ENCODE measurements at places on chromosomes 5 and 9.

DNA sequence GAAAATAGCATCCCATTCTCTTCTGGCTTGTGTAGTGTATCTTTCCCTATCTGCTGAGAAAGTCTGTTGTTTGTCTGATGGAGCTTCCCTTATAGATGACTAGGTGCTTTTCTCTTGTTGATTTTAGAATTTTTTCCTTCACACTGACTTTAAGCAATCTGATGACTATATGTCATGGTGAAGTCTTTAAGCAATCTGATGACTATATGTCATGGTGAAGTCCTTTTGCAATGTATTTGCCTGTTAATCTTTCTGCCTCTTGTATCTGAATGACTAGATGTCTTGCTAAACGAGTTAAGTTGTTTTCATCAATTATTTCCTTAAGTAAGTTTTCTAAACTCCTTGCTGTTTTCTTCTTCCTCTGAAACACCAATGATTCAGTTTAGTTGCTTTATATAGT is 80.5 kb downstream of the RNF130 start:
- DNase-seq: no peak

DNA sequence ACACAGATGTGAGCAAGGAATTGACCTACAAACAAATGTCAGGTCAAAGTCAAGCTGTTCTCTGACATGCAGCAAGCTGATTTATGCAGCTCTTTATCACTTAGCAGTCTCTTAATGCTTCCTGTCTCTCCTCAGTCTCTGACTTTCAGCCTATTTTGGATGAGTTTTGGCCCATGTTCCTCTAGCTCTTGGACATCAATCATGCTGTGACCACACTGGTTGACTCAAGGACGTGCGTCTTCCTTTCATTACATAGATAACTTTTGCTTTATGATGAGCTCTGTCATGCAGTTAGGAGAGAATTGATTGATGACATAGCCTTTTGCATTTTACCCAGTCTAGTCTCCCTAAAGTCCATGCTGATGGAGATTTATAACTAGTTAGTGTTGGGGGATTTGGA is 9.4 kb upstream of the REEP5 start:
- DNase-seq: no peak

DNA sequence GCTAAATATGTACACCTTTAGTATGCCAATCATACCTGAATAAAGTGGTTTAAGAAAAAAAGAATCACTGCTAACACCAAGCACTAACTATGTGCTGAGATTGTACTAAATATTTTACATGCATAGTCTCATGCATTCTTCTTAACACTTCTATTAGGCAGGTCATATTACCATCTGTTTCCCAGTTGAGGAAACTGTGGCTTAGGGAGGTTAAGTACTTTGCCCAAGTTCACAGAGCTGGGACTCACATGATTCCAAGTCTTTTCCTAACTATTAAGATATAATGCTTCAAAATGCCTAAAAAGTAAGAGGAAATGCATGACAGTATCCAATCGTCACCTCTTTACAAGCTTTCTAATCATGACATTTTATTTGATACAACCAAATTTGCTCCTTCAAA is 69.2 kb upstream of the PLPP6 start:
- DNase-seq: no peak

DNA sequence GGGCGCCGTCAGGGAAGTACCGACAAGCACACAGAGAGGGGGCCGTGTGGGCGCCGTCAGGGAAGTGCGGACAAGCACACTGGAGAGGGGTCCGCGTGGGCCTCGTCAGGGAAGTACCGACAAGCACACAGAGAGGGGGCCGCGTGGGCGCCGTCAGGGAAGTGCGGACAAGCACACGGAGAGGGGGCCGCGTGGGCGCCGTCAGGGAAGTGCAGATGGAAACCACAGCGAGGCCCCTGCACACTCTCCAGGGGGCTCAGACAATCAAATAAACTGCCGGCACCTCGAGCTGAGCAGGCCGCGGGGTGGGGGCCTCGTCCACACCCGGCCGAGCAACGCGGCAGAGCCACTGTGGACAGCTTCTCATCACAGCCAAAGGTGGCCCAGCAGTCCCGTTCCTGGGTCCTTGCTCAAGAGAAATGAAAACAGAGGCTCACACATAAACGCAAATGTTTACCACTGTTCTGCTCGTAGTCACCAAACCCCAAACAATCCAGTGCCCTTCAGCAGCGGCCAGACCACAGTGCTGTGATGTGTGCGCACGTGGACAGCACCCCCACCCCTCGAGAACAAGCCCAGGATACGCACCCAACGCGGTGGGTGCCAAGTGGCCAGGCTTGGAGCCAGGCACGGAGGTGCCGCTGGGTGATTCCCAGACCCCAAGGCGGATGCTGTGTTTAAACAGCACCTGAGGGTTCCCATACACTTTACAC is 24.7 kb downstream of the TPPP start:
- DNase-seq: no peak

DNA sequence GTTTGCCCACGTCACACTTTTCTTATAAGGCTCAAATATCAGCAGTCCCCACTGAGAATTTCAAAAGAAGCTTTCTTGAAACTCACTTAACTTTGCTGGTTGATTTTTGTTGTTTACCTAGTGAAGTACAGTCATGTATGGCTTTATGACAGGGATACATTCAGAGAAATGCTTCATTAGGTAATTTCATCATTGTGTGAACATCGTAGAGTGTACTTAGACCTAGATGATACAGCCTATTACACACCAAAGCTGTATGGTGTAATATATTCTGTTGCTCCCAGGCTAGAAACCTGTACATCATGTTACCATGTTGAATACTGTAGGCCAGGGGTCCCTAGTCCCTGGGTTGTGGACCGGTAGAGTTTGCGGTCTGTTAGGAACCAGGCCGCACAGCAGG is 177.0 kb downstream of the ARRDC3 start:
- no peak for DNase-seq

GRCh38 chr5:169706758-169707450 is 69.8 kb downstream of the DOCK2 start:
- DNase-seq: no peak

DNA sequence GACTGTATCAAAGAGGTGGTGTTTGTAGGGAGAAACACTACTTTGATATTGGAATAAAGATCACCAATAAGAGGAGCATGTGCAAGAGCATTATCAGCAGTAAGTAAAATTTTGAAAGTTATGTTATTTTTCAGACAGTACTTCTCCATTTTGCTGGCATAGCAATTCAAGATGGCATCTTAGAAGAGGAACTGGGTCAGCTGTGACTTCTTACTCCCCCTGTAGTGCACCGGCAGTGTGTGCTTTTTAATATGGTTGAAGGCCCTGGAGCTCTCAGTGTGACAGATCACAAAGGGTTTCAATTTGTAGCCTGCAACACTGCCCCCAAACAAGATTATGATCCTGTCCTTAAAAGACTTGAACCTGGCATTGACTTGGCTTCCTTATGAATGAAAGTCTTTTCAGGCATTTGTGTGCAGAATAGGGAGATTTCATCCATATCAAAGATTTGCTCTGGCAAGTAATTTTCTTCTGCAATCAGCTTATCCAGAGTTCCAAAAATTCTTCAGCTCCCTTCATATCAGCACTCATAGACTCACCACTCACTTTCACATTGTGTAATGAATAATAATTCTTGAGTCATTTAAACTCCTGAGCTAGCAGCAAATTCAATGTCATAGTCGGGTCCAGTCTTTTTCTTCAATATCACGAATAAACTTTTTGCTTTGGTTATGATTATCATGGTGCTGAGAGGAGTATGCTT is 105.7 kb upstream of the MAMDC2 start:
- no peak for DNase-seq

GRCh38 chr5:62960781-62961180 is 382.2 kb downstream of the LRRC70 start:
- DNase-seq: no peak

DNA sequence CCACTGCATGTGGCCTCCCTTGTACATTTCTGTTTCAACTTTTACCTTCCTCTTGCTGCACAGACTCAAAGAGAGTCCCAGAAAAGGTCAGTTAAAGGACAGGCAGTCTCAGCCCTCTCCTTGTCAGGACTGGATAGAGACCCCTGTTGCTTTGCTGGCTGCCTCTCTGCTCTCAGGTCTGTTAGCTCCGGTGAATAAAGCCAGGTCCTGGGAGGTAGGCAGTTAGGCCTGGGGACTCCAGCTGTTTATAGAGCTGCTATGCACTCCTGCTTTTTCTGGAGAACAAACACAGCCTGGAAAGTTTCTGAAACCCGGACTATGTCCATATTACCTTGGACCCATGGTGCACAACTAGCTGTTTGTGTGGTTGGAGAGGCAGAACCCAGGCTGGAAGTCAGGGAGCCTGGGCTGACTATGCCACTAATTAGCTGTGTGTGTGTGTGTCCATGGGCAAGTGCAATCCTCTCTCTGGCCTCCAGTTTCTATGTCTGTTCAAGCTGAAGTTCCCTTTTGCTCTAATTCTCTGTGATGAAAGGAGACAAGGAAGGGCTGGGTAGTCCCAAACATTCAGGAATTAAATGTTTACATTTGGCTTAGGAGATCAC is 42.9 kb downstream of the GLRA1 start:
- no peak for DNase-seq

DNA sequence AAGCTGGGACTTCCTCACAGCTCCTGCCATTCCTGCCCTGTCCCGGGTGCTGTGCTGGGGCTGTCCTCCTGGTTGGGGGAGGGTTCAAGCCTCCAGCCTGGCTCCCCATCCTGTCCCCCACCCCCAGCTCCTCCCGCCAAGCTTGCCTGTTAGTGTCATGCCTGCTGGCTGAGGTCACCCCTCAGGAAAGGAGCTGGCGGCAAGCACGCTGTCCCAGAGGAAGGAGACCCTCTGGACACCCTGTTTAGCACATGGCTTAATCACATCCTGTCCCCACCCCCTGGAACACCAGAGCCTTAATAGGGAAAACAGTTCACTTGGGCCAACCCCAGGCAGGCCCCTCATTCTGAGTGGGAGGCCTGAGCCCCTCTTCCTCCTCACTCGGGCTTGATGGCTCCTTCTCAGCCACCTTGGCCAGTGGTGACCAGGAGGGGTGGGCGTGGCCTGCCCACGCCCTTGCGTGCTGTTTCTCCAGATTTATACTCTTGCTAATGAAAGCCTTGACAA is 9.2 kb upstream of the PHYHD1 start:
- no peak for DNase-seq

GRCh38 chr9:17532461-17532860 is 46.4 kb upstream of the SH3GL2 start:
- no peak for DNase-seq

DNA sequence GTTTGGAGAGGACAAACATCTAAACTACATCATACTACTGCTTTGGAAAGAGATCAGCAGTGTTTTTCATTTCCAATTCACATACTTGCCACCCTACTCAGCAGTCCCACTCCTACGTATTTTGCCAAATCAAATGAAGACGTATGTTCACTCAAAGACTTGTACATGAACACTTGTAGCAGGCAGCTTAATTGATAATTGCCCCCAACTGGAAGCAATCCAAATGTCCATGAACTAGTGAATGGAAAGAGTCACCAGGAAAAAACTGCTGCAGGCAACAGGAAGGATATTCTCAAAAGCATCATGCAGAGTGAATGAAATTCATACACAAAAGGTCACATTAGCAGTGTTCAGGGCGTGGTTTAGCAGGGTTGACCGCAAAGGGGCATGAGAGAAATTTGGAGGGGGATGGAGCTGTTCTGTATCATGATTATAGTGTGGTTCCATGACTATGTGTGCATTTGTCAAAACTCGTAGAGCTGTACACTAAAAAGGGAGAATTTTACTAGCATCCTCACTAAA is 38.8 kb downstream of the PAEP start:
- no peak for DNase-seq

GRCh38 chr9:137366891-137367381 is 56.0 kb downstream of the EXD3 start:
- no peak for DNase-seq

DNA sequence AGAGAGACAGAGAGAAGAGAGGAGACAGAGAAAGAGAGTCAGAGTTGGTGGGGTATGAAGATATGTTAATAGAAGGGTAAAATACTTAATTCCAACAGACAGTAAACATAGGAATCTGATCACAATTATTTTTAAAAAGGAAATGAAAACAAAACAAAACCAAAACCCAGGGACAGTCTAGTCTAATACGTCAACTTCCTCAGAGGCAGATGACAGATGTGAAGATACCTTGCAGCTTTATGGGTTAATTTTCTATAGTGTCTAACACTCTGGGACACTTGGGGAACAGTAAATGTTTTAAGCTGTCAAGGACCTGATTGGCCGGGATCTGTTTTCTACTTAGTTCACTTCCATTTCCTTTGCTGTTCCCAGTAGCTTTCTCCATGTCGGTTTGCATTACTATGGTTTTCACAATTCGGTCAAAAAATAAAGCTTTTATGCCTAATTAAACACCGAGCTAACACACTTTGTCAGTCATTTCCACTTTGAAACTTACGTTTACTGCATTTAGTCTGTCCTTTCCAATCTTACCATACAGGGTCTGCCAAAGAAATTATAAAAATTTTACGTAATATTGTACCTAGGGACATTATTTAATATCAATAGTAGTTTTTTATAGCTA is 216.5 kb downstream of the MCTP1 start:
- no peak for DNase-seq

- no peak for DNase-seq
Measured at GRCh38 chr5:5626412-5626811, 203.9 kb downstream of the ICE1 start.

DNA sequence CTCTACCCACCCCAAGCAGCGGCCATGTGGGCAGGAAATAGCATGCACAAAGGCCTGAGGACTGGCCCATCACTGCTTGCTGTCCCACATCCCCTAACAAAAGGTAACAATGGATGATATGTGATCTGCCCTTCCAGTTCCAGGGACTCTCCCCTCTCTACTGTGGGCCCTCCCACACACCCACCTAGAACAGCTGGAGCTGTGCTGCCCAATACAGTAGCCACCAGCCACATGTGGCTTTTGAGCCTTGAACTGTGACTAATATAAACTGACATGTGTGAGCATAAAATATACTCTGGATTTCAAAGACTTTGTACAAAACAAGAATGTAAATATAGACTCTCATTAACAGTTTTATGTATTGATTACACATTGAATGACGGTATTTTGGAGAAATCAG is 78.1 kb downstream of the C5orf15 start:
- no peak for DNase-seq

DNA sequence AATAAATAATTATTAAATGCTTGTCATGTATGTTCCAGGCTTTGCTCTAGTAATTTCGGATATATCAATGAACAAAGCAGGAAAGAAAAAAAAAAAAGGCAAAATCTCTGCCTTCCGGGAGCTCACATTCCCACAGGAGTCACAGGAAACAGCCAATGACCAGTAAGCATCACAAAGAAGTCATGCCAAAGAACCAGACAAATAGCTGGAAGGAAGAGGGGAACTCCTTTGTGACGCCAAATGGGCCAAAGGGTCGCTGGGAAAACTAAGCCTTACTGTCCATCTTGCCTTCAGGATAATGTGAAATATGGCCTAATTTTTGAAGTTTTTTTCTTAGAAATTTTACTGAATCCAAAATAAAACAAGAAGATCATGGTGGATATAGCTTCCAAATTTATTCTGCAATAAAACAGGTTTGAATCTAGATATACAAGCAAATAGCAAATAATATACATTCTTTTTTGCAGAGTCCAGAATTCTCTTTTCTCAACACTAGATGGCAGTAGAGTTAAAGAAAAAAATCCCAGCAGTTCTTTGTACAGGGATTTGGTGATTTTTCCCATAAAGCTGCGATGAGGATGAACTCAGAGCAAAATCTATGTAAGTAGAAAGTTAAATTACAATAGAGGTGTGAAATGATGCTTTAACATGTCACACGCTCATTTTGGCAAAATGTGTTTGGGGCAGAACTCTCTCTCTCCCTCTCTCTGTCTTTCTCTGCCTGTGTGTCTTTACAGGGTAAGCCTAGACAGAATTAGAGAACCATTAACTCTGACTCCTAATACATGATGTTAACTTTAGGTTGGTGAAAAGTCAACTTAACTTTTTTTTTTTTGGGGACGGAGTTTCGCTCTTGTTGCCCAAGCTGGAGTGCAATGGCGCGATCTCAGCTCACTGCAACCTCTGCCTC is 60.0 kb upstream of the TUT7 start:
- DNase-seq: no peak

All from activated naive CD4-positive, alpha-beta T cell treated with Interleukin-2 at 50 U/mL for 16 hours (primary cell).